Sigmoid colon (tissue), 7 donors: ENCODE measurements at places on chromosomes 11 and 22. TPM values are rescaled to one million over a fixed set of nuclear protein-coding genes. Genes with fewer than 3 reads are reported as not detected.

The FAM83F gene
- total RNA-seq = under 0.01 TPM

The RAG1 gene
- 0.66 TPM for total RNA-seq

The CELSR1 gene
- 2.2 TPM for total RNA-seq

The CSNK1E gene
- 82.9 TPM for total RNA-seq

The IGSF9B gene
- 20.9 TPM for total RNA-seq

The BATF2 gene
- total RNA-seq = 4.1 TPM

The FREY1 gene
- total RNA-seq = 3.5 TPM

GRCh38 chr11:66230156-66230555 is 38.3 kb upstream of the RAB1B start:
- no peak for DNase-seq
- H3K4me3 ChIP-seq = no peak overlapping the region
- no peaks in the 10 kb centered on the region for H3K27me3 ChIP-seq
- H3K27ac ChIP-seq = no peak overlapping the region
- no peaks in the 10 kb centered on the region for H3K4me1 ChIP-seq

DNA sequence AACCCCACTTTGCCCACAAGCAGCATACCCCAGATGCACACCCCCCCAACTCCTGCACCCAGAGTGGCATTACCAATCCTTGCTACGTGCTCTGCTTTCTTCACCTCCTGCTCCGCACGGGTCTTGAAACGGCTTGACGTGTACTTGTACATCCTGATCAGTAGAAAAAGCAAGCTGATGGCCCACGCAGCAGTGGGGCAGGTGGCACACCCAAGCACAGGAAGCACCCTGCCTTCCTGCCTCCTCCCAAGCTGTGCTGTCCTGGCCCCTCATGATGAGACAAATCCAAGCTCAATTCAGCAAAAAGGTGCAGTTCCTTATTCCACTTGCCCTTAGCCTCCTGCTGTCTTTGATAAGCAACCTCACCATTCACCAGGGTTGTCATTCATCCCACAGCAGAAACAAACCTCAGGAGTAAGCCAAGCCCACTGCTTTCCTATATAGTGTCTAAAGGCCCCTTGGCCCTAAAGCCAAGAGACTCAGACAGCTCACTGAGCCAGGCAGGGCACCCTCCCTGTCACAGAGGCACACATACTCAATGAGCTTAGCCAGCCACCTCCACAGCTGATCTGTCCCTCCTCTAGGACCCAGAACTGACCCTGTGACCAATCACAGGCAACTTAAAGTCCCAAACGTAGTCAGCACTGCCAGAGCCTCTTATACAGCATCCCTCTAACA is 27.8 kb downstream of the MORC2 start:
- no peak overlapping the region for H3K27ac ChIP-seq
- no peak overlapping the region for H3K4me3 ChIP-seq
- H3K36me3 ChIP-seq = peaks cover 92% of the 10 kb centered on the region
- H3K27me3 ChIP-seq = no peaks in the 10 kb centered on the region
- no peaks in the 10 kb centered on the region for H3K4me1 ChIP-seq
- DNase-seq = no peak

DNA sequence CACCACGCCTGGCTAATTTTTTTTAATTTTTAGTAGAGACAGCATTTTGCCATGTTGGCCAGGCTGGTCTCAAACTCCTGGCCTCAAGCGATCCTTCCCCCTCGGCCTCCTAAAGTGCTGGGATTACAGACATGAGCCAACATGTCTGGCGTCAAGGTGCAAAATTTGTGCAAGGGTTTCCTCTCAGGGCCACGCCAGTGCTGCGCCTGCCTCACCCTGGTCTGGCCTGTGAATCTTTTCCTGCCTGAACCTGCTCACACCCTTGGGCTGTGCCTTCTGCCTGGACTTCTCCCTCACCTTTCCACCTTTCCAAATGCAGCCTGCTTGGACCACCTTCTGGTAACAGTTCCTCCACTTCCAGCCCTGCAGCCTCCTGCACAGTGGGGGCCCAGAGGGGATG is 43.4 kb downstream of the MCM5 start:
- H3K4me3 ChIP-seq = no peak overlapping the region
- no peak overlapping the region for H3K27ac ChIP-seq
- no peaks in the 10 kb centered on the region for H3K36me3 ChIP-seq
- peaks cover 55% of the 10 kb centered on the region for H3K4me1 ChIP-seq
- H3K27me3 ChIP-seq = no peaks in the 10 kb centered on the region

- H3K4me1 ChIP-seq = peaks cover 5% of the 10 kb centered on the region
- no peaks in the 10 kb centered on the region for H3K27me3 ChIP-seq
- no peak overlapping the region for H3K4me3 ChIP-seq
- H3K27ac ChIP-seq = no peak overlapping the region
- H3K36me3 ChIP-seq = no peaks in the 10 kb centered on the region
- peak; percentile 86 for DNase-seq
These were observed 14.4 kb upstream of the LRP5 start for GRCh38 chr11:68297812-68298658.

GRCh38 chr22:17638182-17638431 is 450 bp upstream of the BCL2L13 start:
- peak overlapping the region; percentile 99 for H3K27ac ChIP-seq
- peaks cover 15% of the 10 kb centered on the region for H3K4me1 ChIP-seq
- H3K27me3 ChIP-seq = no peaks in the 10 kb centered on the region
- peak overlapping the region; percentile 76 for H3K4me3 ChIP-seq

GRCh38 chr11:113752932-113753331 is 20.6 kb downstream of the ZW10 start:
- peaks cover 66% of the 10 kb centered on the region for H3K36me3 ChIP-seq
- H3K27me3 ChIP-seq = no peaks in the 10 kb centered on the region
- H3K4me1 ChIP-seq = no peaks in the 10 kb centered on the region
- no peak for DNase-seq

DNA sequence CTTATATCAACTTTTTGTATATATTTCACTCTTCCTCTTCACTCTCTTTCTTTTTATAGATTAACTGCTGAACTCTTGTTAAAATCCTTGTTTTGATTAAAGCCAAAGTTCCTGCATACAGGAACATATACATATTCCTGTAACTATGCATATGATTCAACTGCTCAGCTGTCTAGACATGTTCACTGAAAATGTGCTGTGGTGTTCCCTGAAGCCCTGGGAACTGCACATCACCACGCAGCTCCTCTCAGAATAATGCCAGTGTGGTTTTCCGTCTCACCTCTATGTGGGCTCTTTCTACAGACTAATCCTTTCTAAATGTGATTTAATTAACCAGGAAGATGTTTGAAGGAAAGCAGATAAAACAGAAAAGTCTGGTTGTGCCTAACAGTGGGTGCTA is 25.6 kb upstream of the MMP12 start:
- DNase-seq = no peak
- no peak overlapping the region for H3K27ac ChIP-seq
- no peaks in the 10 kb centered on the region for H3K4me1 ChIP-seq
- H3K4me3 ChIP-seq = no peak overlapping the region
- no peaks in the 10 kb centered on the region for H3K27me3 ChIP-seq
- H3K36me3 ChIP-seq = no peaks in the 10 kb centered on the region

DNA sequence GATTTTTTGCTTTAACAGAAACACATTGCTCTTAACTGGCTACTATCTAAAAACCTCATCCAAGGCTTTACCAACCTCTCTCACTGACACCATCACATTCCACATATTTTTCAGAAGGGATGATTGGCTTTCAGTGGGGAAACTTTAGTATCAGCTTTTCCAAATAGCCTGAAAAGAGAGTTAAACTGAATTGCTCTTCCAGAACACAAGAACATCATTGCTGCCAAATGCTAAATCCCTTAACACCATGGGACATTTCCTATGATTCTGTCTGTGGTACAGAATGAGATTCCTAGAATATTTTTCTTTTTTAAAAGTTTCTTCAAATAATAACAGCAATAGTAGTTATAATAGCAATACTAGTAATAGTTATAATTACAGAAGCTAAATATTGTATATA is 45.4 kb downstream of the SOX6 start:
- no peaks in the 10 kb centered on the region for H3K27me3 ChIP-seq
- H3K27ac ChIP-seq = no peak overlapping the region
- no peaks in the 10 kb centered on the region for H3K4me1 ChIP-seq
- H3K4me3 ChIP-seq = no peak overlapping the region
- no peak for DNase-seq
- H3K36me3 ChIP-seq = no peaks in the 10 kb centered on the region

- no peaks in the 10 kb centered on the region for H3K4me1 ChIP-seq
- H3K27ac ChIP-seq = no peak overlapping the region
- no peak overlapping the region for H3K4me3 ChIP-seq
- H3K36me3 ChIP-seq = no peaks in the 10 kb centered on the region
These were observed 361.2 kb downstream of the TMEM135 start for GRCh38 chr11:87398931-87399330.

DNA sequence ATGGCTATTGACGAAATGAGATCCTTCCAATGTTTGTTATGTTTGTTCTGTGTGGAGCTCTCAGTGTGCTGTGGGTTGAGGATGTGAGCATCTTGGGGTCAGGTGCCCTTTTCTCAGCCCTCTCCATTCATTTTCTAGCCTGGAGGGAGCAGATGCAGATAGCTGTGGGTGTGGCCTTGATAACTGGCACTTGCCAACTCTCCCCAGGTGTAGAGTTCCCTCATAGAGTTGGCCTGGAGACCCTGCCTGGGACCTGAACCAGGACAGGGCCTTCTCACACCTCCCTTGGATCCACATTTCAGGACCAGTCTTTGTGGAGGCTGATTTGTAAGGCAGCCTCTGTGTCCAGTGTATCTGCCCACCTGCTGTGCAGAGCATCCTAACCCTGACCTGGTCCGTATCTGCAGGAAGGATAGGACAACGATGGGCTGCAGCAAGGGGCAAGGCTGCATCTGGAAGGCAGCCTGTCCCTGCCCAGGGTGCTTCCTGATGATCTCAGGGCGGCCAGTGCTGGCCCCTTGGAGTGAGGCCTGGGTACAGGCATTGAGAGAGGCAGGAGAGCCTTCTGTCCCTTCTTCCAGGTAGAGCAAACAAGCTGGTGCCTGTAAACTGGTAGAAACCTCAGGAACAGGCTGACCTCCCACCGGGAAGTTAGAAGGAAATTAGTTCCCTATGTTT is 245.9 kb downstream of the TBC1D22A start:
- no peak overlapping the region for H3K4me3 ChIP-seq
- H3K36me3 ChIP-seq = no peaks in the 10 kb centered on the region

- H3K4me3 ChIP-seq = no peak overlapping the region
- H3K27me3 ChIP-seq = peaks cover 6% of the 10 kb centered on the region
- no peaks in the 10 kb centered on the region for H3K36me3 ChIP-seq
- DNase-seq = no peak
These were observed 26.9 kb upstream of the CAT start for GRCh38 chr11:34411791-34412190.

DNA sequence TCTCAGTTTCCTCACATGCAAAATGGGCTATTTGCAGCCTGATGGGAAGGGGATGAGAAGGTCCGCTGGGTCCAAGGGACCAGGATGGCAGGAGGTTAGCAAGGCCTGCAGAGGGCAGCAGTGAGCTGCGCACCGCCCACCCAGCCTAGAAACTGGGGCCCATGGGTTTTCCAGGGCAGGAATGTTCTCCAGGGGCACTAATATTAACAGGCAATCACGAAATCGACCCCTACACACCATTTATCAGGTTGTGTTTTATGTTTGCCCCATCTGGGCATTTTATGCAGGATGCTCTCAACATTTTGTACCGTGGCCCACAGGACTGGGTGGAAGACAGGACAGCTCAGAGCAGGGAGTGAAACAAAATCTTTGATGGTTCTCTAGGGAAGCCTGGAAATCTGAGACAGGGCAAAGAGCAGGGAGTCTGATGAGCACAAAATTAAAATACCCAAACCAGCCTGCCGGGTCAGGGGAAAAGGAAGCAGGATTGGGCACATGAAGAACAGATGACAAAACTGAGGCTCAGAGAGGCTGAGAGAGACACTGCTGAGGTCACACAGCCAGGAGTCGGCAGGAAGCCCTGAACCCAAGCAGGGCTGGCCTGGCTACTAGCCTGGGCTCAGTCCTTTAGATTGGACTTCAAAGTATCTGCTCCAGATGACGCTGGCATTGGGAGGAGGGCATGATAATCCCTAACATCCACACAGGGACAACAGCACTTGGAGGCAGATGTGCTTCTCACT is 1.6 kb upstream of the BCR start:
- H3K27ac ChIP-seq = peak overlapping the region; percentile 81
- H3K36me3 ChIP-seq = no peaks in the 10 kb centered on the region
- peak; percentile 83 for DNase-seq

DNA sequence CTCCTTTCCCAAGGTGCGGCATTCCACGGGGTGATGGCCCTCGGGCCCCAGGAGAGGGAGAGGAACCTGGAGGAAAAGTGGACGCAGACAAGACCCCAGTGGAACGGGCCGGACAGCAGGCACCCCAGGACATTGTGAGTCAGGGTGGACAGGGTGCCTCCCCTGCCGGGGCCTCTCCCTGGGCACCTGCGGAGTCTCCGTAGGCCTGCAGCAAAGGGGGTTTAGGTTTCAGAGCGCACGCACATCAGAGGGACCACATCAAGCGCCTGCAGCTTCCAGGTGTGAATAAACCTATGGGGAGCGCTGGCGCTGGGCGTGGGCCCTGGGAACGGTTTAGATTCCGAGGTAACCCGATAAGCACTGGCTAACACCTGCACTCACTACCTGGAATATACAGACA is 22.7 kb upstream of the FGF19 start:
- no peaks in the 10 kb centered on the region for H3K4me1 ChIP-seq
- no peak for DNase-seq
- H3K27me3 ChIP-seq = peaks cover 3% of the 10 kb centered on the region
- no peaks in the 10 kb centered on the region for H3K36me3 ChIP-seq

- H3K27ac ChIP-seq = no peak overlapping the region
- DNase-seq = no peak
- no peaks in the 10 kb centered on the region for H3K36me3 ChIP-seq
- no peaks in the 10 kb centered on the region for H3K27me3 ChIP-seq
- H3K4me3 ChIP-seq = no peak overlapping the region
These were observed 1320.4 kb downstream of the LRRC4C start for GRCh38 chr11:40139066-40139465.

GRCh38 chr11:130773244-130773820 is 142.9 kb downstream of the SNX19 start:
- no peaks in the 10 kb centered on the region for H3K4me1 ChIP-seq
- H3K27me3 ChIP-seq = no peaks in the 10 kb centered on the region
- H3K36me3 ChIP-seq = no peaks in the 10 kb centered on the region

DNA sequence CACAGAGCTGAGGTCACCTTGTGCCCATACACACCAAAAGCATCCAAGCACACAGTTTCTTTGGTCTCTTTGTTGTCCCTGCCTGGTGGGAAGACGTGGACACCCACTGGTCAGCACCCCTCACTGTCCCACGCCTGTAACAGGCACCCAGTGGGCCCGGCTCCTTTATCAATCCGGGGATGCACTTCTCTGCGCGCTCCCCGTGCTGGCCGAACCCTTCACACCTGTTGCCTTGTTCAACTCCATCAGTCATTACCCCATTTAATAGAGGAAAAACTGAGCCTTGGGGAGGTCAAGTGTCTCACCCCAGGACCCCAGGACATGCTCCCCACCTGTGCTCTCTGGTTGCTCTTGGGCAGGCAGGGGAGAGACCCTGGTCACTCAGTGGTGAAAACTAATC is 49.7 kb upstream of the FGF3 start:
- H3K27ac ChIP-seq = no peak overlapping the region
- H3K27me3 ChIP-seq = no peaks in the 10 kb centered on the region
- no peaks in the 10 kb centered on the region for H3K36me3 ChIP-seq
- no peaks in the 10 kb centered on the region for H3K4me1 ChIP-seq

DNA sequence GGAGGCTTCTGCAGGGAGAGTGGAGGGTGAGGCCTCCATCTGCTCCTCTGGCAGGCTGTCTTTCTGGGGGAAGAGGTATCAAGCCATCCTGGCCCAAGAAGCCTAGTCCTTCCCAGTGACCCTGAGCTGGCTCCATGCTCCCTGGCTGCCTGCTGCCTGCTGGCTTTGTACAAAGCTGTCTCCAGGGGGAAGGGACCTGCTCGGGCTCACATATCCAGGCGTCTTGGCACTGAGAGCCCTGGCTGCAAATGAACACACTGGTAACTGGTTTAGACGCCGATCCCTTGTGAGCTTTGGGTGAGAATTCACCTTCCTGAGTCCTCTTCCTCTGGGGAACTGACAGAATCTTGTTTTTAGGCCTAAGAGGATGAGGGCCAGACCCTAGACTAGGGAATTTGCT is 210.3 kb upstream of the ZBED5 start:
- no peak overlapping the region for H3K4me3 ChIP-seq
- H3K27ac ChIP-seq = no peak overlapping the region
- DNase-seq = no peak
- H3K4me1 ChIP-seq = no peaks in the 10 kb centered on the region
